ENCODE measurements at places on chromosomes 1 and 21.
A peak's percentile ranks its signal among the peaks of the same experiment; 100 is the strongest.

- DNase-seq = no peak
Measured at GRCh38 chr1:41374711-41375110, 13.5 kb downstream of the FOXO6 start.

DNA sequence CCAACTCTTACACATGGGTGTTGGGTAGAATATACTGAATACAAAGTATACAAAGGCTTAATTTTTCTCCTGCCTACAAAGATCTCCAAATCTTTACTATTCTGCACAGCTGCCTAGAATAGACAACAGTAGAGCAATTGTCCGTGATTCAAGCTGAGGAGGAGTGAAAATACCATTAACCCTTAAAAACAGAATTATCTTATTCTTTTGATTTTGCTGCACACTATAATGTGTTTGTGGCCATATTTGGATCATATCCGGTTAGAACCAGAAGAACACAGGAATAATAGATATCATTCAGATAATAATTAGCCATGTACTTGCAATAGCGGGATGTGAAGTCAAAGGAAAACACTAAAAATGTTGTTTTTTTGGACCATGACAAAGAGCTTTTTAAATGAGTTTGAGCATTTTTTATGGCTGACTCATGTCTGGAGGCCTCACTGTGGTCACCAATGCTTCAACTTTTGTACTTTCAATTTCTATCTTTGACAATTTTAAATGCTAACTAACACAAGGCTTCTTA lies 197.6 kb upstream of the FOXD3 start:
- DNase-seq = no peak

DNA sequence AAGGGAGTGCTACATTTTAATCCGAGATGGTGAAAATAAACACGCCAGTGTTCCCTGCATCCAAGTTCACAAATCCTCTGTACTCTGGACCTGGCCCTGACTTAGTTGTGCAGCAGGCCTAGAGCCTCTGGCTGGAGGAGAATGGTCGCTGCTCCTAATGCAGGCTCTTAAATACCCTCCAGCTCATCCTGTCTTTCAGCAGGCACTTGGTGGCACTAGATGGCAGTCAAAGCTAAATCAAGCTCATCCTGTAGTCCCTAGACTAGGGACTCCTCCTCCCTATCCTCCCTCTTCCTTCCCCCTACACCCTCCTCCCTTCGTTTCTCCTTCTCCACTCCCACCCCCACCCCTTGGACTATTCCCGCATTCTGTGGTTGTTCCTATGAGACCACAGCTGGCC lies 41.6 kb upstream of the MTR start:
- no peak for DNase-seq

DNA sequence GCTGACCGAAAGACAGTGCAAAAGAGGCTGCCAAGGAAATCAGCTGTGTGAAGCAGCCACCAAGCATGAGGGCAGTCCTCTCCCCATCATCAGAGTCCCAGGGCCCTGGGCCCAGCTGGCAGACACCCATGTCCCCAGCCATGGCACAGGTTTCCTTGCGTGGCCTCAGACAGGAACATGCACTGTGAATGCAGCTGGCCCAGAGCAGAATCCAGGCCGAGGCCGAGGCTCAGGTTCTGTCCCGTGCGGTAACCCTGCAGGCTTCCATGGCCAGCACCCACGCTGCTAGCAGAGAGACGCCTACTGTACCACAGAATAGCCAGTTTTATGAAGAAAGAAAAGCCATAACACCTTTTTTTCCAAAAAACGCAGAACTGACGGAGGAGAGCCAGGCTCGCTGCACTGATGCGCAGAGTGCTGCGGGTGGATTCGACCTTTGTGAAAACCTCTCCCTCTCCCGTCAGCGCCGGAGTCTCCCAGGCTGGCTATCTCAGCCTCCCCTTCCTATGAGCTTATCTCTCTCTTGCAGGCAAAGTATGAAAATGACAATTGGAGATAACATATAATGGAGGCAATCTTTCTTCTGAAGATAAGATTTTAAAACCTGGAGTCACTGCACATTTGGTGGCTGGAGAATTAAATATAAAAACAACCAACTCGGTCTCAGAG lies 106.6 kb downstream of the NPHP4 start:
- no peak for DNase-seq

- peak; percentile 14 for DNase-seq
Measured at GRCh38 chr1:28087614-28088167, 719 bp downstream of the EYA3 start.

GRCh38 chr1:36728846-36729245 lies 246.1 kb upstream of the CSF3R start:
- no peak for DNase-seq

GRCh38 chr1:219184337-219184736 lies 10.7 kb downstream of the LYPLAL1 start:
- DNase-seq = no peak

- DNase-seq = no peak
Measured at GRCh38 chr1:116842654-116843053, 67.1 kb upstream of the PTGFRN start.

DNA sequence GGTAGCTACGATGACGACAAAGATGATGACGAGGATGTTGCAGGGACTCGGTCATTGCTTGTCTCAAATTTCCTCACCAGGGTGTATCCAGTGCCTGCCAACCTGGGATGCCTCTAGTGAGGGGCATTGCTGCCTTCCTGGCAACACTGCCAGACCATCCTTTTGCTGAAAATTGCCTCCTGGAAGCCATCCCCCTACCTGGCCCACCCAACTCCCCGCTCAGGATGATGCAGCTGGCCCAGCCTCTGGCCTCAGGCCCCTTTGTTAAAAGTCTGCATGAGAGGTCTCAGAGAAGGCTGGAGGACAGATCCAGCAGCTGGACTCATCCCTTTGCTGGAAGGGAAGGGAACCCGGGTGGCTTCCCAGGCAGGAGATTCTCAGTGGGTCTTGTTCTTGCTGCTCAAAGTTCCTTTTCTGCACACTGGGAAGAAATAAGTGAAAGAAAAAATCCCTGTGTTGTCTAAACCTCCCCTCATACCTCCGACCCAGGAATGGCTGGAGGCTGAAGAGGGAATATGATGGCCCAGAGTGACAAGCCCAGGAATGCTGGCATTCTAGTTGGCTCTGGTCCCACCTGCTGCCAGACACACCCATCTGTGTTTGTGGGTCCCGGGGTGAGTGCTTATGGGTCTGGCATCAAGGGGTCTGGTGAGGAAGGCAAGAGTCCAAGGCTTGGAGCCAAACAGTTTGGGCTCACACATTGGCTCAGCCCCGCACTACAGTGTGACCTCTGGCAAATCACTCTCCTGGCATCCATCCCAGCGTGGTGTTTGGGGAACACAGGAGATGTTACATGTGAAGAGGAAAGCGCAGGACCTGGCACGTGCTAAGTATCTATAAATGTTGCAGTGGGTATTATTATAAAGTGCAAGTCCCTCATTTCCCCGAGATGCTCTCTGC lies 6.7 kb upstream of the FNDC5 start:
- DNase-seq = no peak

DNA sequence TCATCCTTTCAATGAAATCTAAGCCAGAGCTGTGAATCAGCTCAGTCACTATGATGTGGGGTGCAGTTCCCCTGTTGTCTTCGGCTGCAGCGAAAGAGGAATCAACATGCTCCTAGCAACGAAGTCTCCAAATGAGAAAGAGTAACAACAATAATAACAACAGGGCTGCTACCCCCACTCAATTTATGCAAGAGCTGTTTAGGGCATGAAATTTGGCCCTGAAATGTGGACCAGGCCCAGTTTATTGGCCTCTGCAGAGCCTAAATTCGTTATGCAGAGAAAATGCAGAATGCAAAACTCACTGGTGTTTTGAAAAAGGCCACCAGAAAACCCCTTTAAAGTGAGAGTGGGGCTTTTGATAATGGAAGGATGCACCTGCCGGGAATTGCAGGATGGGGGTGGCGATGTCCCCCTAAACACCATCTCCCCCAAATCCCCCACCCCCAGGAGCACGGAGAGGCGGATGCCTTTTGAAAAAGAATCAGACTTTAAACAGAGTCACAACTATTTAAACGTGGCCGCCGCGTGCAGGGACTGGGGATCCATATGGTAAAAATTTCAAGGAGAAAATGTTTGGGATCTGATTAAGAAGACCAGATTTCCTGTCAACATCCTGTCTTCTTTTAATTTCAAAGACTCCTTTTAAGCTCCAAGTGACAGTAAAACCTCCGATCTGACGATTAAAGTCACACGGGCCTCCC lies 1.9 kb downstream of the RUNX3 start:
- DNase-seq = peak; percentile 78

DNA sequence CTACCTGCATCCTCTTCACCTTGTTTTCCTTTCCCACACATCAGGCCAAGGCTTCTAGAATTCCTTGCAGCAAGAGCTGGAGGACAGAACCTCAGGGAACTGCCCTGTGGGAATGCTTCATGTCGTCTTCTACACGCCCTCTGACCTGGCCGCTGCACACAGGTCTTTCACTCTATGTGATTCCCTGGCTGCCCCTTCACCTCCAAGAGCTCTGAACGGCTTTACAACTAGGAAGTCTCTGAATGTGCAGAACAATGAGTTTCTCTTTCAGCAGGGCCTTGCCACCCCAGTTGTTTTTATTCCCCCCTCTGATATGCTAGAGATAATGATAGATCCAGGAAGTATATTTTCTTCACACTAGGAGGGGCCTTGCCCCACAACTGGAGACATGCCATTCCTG lies 142.6 kb downstream of the CLIC6 start:
- no peak for DNase-seq

DNA sequence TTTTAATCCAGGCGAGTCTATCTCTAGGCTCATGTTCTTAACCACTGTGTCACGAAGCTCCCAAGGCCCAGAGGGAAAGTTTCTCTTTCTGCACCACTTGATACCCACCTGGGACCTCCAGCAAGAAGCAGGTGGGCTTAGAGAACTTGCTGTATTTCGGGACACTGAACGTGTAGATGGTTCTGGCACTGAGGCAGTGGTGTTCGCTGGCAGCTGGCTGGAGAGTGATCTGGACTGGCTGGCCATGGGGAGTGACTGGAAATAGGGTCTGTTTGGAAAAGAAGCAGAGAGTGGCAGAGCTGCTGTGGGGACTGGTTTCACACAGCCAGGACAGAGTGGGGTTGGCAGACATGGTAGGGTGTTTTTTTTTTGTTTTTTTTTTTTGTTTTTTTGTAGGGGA lies 16.4 kb upstream of the IL22RA1 start:
- DNase-seq = no peak

- no peak for DNase-seq
Measured at GRCh38 chr1:157960773-157961172, 32.7 kb upstream of the KIRREL1 start.

GRCh38 chr1:228004856-228005462 lies 1.8 kb upstream of the WNT3A start:
- no peak for DNase-seq

DNA sequence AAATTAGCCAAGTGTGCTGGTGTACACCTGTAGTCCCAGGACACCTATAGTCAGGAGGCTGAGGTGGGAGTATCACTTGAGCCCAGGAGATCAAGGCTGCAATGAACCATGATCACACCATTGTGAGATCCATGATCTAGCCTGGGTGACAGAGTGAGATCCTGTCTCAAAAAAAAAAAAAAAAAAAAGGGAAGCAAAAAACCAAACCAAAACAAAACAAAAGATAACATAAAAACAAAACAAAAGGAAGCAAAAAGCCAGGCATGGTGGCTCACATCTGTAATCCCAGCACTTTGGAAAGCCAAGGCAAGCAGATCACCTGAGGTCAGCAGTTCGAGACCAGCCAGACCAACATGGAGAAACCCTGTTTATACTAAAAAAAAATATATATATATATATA lies 9.4 kb upstream of the AKR1A1 start:
- no peak for DNase-seq

GRCh38 chr1:243924588-243925349 lies 74.7 kb upstream of the AKT3 start:
- no peak for DNase-seq

DNA sequence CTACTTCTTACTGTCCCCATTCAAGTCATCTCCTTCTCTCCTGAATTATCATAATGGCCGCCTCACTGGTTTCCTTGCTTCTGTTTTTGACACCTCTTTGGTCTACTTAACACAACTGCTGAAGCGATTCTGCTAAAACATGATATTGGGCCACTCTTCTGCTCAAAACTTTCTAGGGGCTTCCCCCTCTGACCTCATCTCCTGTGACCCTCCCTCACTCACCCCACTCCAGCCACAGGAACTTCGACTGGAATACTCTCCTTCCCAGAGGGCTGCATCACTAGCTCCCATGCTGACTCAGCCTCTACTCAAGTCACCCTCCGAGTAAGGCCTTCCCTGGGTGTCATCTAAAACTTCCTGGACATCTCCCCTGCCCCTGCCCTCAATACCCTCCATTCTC lies 35.7 kb downstream of the NRIP1 start:
- DNase-seq = no peak

DNA sequence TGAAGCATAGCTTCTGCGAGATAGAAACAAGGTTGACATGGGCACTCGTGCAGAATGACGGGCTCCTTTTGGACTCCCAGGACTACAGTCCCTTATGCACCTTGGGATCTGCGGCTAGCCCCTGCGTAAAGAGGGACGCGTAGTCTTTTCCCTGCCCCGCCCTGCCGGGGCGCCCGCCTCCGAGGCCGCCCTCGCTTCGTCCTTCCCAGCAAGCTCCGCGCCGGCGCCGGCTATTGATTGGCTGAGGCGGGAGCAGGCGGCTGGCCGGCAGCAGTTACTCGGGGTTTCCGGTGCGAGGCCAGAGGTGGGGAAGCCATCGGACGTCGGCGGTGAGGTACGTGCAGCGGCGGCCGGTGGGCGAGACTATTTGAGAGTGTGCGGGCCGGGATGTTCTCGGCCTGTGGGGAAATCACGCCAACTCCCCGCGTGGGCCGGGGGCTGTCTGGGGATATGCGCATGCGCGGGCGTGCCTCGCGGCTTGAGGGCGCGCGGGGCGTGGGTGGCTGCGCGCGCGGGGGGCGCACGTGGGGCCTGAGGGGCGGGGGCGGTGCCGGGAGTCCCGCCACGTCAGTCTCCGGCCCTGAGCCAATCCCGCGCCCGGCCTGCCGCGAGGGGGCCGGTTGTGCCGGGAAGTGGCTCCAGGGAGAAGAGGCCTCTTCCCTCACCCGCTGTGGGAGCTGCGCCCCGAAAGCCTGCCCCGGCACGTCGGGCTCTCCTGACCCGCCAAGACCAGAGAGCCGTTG lies at the start of gene TXLNA:
TXLNA (plus strand) TSS at position 233 of the 743 bp plus-strand sequence. CDS start 671 bp downstream, outside the sequence.
- peak; percentile 91 for DNase-seq

DNA sequence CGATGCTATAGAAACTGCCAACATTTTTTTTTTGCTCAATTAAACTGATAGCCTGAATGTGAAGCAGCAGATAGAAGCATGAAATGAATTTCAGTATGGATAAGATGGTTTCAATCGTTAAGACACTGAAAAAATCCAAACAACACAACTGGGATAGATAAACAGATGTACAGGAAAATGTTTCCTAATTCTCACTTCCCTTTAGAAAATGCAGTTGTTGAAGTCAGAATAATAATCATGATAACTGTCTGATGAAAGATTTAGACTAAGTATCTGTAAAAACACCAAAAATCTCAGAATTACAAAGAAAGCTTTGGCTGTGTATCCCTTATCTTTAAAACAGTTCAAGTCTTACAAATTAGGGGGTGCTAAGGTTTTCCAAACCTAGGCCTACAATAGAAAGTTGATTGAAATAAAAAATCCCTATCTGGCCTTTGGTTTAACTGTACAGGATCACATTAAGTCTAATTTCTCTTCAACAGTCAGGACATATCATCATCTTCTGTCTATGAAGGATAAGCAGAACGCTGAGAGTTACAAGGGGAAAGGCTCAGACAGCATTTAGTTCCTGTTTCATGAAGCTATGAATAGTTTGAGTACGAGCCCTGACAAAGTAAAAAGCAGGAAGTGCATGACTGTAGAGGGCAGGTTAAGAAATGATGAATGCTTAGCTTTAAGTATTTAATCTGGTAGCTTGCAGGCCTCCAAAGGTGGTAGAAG lies 203.2 kb downstream of the APP start:
- no peak for DNase-seq

Data from CD4-positive, alpha-beta memory T cell (primary cell).